ENCODE measurements at places on chromosomes 6 and 20.

DNA sequence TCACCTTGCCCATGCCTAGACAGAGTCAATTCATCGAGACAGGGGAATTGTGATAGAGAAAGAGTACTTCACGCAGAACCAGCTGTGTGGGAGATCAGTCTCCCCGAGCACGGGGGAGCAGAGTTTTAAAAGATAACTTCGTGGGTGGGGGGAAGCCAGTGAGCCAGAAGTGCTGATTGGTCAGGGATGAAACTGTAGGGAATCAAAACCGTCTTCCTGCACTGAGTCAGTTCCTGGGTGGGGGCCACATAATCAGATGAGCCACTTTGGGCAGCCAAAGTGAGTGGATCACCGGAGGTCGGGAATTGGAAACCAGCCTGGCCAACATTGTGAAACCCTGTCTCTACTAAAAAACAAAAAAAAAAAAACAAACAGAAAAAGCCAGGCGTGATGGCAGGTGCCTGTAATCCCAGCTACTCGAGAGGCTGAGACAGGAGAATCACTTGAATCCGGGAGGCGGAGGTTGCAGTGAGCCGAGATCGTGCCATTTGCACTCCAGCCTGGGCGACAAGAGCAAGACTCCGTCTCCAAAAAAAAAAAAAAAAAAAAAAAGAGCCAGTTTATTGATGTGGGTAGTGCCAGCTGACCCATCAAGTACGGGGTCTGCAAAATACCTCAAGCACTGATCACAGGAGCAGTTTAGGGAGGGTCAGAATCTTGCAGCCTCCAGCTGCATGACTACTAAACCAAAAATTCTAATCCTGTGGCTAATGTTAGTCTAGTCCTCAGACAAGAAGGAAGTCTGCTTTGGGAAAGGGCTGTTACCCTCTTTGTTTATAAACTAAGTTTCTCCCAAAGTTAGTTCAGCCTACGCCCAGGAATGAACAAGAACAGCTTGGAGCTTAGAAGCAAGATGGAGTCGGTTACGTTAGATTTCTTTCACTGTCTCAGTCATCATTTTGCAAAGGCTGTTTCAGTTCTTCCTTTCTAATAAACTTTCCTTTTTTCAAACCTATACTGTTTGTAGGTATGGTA is 3.9 kb upstream of the TRIM39 start:
- peak; percentile 57 for DNase-seq

- no peak for DNase-seq
Observed at GRCh38 chr20:36070451-36070850, 84.1 kb upstream of the EPB41L1 start.

- DNase-seq, result no peak
Observed at GRCh38 chr6:26016963-26017631, 54.5 kb downstream of the TRIM38 start.

- DNase-seq, result no peak
Observed at GRCh38 chr20:40961176-40961575, 67.4 kb upstream of the TOP1 start.

All from K562 (cell line).